ENCODE measurements at places on chromosomes 6 and 20. TPM values are rescaled to one million over a fixed set of nuclear protein-coding genes. Genes with fewer than 3 reads are reported as not detected.

Gene TP53TG5
- not detected for total RNA-seq

Gene SLA2
- total RNA-seq: under 0.01 TPM

Gene BPIFB2
- not detected for total RNA-seq

Gene EPPIN
- total RNA-seq: not detected

Gene GCM1
- not detected for total RNA-seq

Gene HLA-C
- total RNA-seq: 46.1 TPM

Gene SLC35F1
- total RNA-seq: not detected

Gene CARMIL1
- 26.3 TPM for total RNA-seq

Gene PLCG1
- 32.8 TPM for total RNA-seq

Gene LAMA2
- 30.3 TPM for total RNA-seq

Gene OR2H1
- total RNA-seq: not detected

Gene MLIP
- 0.32 TPM for total RNA-seq

Gene IMPG1
- total RNA-seq: not detected

Gene RIMS4
- total RNA-seq: 0.13 TPM

Gene IP6K3
- total RNA-seq: not detected

Gene HLA-DRB5
- total RNA-seq: 0.32 TPM

Gene PPP1R14C
- total RNA-seq: 13.9 TPM

Gene ME1
- total RNA-seq: 20.4 TPM

Gene CTAGE9
- total RNA-seq: not detected

Gene CDSN
- total RNA-seq: not detected

Gene PLG
- not detected for total RNA-seq

Gene PRDM13
- not detected for total RNA-seq

Gene PHACTR1
- total RNA-seq: 12.2 TPM

Gene HLA-DQB2
- total RNA-seq: not detected

Gene NOL7
- 52.9 TPM for total RNA-seq

Gene ASXL1
- 69.1 TPM for total RNA-seq

Gene RIPPLY2
- under 0.01 TPM for total RNA-seq

Gene TSPYL1
- total RNA-seq: 91.6 TPM

Gene TBC1D20
- total RNA-seq: 45.4 TPM

Measured in articular chondrocyte of knee joint (primary cell).